ENCODE measurements at places on chromosomes 4 and X. TPM values are rescaled to one million over a fixed set of nuclear protein-coding genes. Genes with fewer than 3 reads are reported as not detected.

ATOH1 gene
- total RNA-seq = not detected

IGBP1 gene
- total RNA-seq = 69.3 TPM

RHOXF1 gene
- total RNA-seq = not detected

CYSLTR1 gene
- total RNA-seq = 0.81 TPM

CXorf38 gene
- total RNA-seq = 11.0 TPM

CDKL5 gene
- total RNA-seq = 1.1 TPM

GAGE10 gene
- total RNA-seq = not detected

CCDC158 gene
- not detected for total RNA-seq

NSG1 gene
- total RNA-seq = 0.81 TPM

ALAS2 gene
- not detected for total RNA-seq

SATL1 gene
- not detected for total RNA-seq

HSPA4L gene
- total RNA-seq = 2.4 TPM

GPAT3 gene
- 9.3 TPM for total RNA-seq

AWAT2 gene
- not detected for total RNA-seq
